NCI-H2171 (cell line): ENCODE measurements at places on chromosomes 7 and 10.
A peak's percentile ranks its signal among the peaks of the same experiment; 100 is the strongest.

GRCh38 chr7:47826754-47827153, 121.5 kb downstream of the PKD1L1 start:
- no peak for DNase-seq

DNA sequence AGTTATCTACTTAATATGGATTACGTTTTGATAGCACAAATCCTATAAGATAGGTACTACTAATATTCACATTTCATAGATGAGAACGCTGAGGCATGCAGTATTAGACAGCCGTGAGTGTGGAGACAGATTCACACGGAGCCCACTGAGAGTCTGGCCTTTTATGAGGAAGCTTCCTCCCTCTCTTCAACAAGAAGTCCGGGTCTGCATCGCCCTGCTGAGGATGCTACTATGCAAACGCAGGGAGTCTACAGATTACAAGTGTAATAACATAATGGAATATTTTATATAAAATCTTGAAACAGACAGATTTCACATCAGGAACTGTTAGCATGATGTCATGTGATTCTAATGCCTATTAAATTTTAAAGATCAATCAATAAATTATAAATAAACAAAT, 255.9 kb upstream of the GLI3 start:
- DNase-seq, result no peak

DNA sequence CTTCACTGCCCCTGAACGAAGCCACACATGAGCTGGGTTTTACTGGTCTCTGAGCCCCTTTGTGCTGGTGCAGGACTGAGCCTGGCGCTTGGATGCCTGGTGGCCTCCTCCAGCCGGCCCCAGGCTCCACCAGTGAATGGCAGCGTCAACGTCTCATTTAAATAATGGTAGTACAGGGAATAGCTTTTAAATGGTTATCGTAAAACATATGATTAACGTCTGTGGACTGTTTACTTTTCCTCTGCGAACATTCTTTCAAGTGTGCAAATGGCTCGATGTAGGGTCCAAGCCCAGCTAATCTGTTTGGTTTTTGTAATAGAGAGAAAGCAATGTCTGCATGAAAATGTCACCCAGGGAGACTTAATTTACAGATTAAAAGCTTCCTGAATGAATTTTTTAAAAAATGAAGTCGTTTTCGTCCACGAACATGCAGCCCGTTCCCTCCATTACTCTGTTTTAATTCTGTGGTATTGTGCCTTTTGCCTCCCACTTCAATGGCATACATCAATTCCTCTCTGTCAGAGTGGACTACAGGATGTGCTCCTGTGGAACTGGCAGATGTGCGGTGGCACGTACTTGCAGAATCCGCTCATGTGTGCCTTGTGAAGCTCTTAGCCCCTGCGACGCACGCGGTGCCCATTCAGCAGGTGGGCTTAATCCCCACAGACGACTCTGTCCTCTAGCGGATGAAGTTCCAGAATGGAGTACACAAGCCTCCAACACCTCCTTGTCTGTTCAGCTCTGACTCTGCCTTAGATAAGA, 192.7 kb downstream of the TCF7L2 start:
- DNase-seq, result no peak

DNA sequence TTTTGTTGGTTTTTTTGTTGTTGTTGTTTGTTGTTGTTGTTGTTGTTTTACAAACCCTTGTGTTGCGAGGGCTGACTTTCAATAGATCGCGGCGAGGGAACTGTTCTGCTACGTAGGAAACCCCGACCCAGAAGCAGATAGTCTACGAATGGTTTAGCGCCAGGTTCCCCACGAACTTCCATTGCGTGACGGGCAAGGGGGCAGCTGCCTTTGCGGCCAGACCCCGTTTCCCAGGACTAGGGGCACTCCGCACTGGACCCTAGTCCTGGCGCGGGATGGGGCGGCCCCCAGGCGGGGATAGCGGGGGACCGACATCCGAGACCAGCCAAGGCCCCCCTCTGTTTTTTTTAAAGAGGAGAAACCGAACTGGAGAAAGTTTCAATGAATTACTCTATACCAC, 119.6 kb downstream of the LRRTM3 start:
- DNase-seq, result no peak

DNA sequence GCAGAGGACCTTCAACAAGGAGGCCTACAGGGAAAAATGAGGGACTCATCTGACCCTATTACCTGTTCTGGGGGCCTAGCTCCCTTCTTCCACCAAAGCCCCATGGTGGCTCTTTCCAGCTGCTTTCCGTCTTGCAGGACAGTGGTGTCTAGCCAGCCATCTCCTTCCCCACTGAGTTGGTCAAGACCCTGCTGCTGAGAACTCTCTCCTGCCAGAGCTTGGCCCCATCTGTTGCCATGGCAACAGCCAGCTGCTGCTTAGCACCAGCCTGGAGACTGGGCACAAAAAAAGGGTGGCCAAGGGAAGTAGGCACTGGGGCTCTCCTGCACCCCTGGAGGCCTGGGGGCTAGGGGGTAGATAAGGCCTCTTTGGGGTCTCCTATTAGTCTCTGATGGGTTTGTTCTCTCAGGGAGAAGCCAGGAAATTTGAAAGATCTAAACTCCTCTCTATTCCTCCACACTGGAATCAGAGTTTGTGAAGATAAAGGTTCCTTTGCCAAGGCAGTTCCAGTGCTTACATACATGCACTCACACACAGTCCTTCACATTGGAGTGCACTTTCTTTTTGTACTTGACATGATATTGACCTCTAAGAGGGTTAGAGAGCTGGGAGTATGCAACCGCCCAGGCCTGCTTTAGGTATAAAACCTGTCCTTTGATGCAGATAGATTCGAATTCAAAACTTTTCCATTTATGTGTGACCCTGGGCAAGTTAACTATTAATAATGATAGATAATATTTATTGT, 15.8 kb downstream of the TSPAN33 start:
- no peak for DNase-seq

DNA sequence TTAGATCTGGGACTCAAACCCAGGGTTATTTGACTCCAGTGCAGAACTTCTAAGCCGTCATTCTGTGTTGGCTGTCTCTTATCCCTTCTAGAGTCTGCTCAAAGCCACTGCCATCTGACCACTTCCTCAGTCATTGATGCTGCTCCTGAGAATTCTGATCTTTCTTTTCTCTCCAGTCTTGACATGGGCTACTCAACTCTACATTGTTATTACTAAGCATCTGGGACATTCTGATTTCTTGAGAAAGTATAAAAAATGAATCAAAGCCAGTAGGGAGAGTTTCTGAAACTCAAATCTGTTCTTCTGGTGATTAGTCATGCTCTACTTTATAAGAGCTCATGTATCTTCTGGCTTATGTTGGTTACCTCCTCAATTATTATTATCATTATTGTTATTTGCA, 48.7 kb downstream of the ANK3 start:
- DNase-seq, result no peak

GRCh38 chr10:123536176-123536845, 129.8 kb upstream of the GPR26 start:
- DNase-seq, result no peak

DNA sequence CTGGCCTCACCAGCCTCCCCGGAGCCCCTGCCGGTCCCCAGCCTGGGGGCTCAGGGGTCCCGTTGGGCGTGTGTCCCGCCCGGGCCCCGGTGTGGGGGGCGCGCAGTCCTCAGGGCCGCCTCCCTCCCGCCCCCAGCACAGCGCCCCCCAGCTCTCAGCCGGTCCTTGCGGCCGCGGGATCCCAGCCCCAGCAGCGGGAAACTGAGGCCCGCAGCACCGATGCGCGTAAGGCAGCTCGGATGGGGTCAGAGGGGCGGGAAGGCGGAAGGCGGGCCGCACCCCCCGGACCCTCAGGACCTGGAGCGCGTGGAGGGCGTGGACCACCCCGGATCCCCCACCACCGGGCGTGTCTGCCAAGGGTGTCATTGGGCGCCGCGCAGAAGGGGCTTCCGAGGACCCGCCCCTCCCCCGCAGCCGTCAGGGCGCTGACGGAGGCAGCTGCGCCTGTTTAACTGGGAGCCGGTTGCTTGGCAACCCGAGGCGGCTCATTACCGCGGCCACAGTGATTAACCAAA, 14.9 kb downstream of the UNCX start:
- DNase-seq, result peak; percentile 86

DNA sequence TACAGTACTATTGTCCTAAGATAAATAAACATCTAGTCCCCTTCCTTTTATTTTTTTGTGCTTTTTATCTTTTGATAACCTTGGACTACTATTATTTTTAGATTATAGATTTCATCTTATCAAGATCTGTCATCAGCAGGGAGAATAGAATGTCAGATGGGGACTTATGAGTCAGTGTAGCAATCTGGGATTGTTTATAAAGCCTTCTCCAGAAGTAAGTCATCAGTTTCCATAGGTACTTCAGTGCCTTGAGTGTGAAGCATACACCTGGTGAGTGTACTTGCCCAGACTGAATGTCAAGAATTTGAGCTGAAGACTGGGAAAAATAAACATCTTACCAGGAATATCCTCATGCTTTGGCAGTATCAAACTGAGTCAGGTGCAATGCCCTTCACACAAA, 2.1 kb downstream of the CASD1 start:
- DNase-seq, result no peak

GRCh38 chr7:155395176-155395797, 62.6 kb upstream of the EN2 start:
- DNase-seq, result no peak

DNA sequence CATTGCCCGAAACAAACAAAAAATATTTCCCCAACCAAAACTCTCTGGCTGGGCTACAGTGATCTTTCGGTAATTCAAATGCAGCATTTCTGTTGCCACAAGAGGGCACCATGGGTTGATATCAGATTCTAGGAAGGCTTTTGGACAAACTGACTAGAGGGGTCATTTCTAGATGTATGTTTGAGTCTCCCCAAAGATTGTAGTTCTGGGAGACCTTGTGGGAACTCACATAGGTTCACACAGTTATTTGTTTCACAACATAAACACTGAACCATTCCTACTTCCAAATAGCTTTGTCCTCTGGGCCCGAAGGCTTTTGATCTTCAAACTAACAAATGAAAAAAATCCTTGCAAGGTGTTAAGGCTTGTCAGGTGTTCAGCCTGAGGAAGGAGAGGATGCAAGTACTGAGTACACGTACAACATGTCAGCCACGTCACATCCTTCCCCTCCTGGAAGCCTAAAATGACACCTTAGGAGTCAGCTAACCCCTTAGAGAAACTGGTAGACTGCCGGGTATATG, 37.0 kb upstream of the IL15RA start:
- no peak for DNase-seq

- DNase-seq, result no peak
These were observed 332.6 kb downstream of the SH2D4B start for GRCh38 chr10:80870282-80870681.

- DNase-seq, result no peak
These were observed 117.9 kb downstream of the ELMO1 start for GRCh38 chr7:37330775-37331174.

DNA sequence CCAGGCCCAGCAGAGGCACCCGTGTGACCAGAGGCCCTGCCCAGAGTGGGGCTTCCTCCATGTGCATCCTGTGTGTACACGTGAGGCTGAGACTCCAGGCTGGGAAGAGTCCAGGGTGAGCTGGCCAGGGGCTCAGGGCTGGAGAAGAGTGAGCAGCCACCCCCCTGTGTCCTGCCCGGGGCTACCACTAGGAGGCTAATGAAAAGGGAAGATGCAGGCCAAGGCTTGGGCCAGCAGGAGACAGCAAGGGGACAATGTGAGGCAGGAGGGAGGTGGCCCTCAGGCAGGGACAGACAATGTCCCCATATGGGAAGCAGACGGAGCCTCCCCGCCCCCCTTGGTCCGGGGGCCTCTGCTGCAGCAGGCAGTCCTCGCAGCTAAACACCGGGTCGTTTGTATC, 102.0 kb downstream of the HIF1AN start:
- no peak for DNase-seq

- no peak for DNase-seq
These were observed 1.6 kb upstream of the PPP2R2D start for GRCh38 chr10:131899116-131899690.

GRCh38 chr10:68560186-68560942, at the start of gene TET1:
TSS of gene TET1 (plus strand) at chr10:68560337. CDS start at chr10:68572339, 12,002 bp downstream.
- no peak for DNase-seq

DNA sequence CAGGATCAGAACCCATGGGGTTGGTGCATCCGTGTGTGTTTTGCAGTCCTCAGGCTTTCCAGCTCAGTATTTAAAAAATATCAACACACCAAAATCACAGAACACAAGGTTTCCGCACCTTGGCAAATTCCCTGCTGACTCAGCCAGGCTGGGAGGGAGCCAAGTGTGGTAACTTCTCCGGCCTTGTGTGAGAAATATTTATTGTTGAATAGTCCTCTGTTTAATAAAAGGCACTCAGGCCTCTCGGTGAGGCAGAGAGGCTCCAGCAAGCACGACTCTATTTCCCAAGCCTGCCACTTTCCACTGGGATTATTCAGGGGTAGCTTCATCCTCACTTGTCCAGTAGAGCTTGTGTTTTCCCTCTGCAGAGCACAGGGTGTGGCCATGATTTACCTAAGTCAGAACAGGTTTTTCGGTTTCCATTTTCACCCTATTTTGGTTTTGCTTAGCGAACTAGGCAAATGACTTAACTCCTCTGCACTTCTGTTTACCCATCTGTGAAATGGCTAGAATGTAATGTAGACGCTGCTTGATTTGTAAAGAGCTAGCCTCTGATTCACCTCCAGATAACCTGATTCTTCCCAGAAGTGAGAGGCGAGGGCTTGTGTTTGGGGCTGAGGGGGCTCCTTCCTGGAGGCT, 13.0 kb upstream of the CHST15 start:
- DNase-seq, result no peak

DNA sequence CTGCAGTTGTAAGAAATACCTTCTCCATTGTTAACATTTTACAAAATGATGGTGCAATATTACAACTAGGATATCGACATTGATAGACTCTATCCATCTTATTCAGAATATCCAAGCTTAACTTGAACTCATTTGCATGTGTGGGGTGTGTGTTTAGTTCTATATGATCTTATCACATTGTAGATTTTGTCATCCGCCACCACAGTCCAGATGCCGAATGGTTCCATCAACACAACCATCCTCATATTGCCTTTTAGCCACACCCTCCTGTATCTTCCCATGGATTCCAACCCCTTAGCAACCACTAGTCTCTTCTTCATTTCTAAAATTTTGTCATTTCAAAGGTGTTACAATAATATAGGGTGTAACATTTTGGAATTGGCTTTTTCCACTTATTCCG, 452.9 kb upstream of the AKR1E2 start:
- no peak for DNase-seq

GRCh38 chr10:99629625-99629978, 9.4 kb upstream of the SLC25A28 start:
- DNase-seq, result no peak

- no peak for DNase-seq
These were observed 77.7 kb downstream of the WDFY4 start for GRCh38 chr10:48762064-48763042.

- DNase-seq, result no peak
These were observed 5.6 kb downstream of the BZW2 start for GRCh38 chr7:16651396-16652239.

GRCh38 chr7:24197852-24198251, 86.1 kb upstream of the NPY start:
- DNase-seq, result no peak
